NCI-H446 (cell line): ENCODE measurements at places on chromosomes 13 and 19.

- no peak for DNase-seq
These were observed 656 bp downstream of the PCCA start for GRCh38 chr13:100089465-100090032.

DNA sequence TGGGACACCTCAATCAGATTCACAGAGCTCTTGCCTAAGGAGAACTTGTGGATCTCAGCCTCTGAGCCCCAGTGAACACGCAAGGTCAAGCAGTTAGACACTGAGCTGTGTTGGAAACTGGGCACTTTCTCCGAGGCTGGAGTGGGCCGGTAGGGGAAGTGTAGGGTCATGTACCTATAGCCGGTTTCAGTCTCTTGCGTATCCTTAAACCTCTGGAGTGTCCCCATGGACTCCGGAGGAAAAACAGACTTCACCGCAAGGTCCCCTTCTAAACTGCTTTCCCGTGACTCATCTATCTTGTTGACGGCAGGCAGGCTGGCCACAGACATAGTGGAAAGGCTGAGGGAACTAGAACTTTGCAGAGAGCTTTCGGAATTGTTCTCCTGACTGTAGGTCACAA lies 11.3 kb downstream of the IQCN start:
- no peak for DNase-seq

- DNase-seq: no peak
These were observed 6.4 kb upstream of the PPP6R1 start for GRCh38 chr19:55265173-55265572.

- DNase-seq: no peak
These were observed 2.7 kb upstream of the ZFP82 start for GRCh38 chr19:36420961-36421748.

GRCh38 chr19:29966588-29967249 lies 24.7 kb downstream of the URI1 start:
- no peak for DNase-seq

DNA sequence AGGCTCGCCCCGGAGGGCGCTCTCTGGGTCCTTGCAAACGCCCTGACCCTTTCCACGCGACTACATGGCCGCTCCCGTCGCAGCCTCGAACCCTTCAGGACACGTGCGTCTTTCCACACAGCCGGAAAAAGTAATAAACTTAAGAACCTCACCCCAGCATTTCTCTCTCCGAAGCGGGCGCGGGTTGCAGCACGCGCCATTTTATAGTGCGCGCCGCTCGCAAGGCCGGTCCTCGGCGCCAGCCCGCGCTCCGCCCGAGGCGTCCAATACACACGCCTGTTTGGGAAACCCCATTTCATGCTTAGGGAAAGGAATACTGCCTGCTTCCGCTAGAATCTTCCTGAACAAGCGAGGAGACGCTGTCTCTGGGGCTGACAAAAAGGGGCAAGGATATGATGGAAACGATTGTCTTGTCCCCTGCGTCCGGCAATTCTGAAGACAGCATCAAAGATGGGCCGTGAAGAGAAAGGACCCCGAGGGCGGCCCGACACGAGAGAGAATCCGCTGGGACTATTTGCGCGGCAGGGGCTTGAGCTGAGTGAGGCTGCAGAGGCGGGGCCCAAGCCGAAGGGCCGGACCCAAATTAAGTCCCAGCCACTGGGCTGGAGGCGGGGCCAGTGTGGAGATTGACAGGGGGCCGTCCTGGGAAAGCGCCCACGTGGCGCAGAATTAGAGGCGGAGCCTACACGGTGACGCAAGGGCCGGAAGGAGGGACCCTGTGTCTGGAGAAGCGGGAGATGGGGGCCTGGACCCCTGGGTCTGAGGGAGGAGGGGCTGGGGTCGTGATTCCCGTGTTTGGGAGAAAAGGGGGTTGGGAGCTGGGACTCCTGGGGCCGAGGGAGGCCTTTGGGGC lies 14.4 kb downstream of the ACP4 start:
- DNase-seq: peak; percentile 99

DNA sequence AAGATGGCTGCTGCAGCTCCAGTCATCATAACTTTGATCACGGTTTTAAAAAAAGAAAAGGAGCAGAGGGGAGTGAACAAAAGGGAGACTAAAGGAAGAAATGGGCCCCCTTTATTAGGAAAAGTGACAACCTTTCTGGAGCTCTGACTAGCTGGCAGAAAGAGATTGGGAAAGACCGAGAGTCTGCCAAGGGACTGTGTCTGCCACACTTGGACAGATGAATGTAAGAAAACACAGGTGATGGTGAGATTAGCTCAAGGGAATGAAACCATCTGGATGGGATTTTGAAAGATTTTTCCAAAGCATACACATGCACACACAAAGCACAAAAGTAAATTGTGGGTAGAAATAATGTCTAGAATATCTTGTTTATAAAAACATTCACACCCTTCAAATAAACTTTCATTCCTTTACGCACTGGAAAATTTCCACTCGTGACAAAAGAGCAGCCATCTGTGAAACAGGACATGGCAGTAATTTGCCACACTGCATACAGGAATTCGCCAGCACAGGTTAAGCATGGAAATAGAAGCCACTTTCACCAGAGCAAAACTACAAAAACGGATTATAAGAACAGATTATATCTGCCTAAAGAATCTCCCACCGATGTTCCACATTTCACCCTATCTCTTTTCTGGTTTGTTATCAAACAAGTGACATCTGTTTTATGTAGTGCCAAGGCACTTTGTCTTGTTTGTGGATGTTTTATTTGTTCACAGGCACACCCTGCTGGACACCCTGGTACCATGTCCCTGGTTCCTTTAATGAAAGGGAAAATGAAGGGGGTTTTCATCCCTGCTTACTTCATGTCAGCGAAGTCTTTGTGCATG lies 819.5 kb downstream of the DIAPH3 start:
- no peak for DNase-seq

- DNase-seq: peak; percentile 63
These were observed at the start of gene USF2 for GRCh38 chr19:35268536-35269437. Gene USF2 (plus strand): TSS chr19:35268962. CDS start chr19:35269102, 140 bp downstream.

DNA sequence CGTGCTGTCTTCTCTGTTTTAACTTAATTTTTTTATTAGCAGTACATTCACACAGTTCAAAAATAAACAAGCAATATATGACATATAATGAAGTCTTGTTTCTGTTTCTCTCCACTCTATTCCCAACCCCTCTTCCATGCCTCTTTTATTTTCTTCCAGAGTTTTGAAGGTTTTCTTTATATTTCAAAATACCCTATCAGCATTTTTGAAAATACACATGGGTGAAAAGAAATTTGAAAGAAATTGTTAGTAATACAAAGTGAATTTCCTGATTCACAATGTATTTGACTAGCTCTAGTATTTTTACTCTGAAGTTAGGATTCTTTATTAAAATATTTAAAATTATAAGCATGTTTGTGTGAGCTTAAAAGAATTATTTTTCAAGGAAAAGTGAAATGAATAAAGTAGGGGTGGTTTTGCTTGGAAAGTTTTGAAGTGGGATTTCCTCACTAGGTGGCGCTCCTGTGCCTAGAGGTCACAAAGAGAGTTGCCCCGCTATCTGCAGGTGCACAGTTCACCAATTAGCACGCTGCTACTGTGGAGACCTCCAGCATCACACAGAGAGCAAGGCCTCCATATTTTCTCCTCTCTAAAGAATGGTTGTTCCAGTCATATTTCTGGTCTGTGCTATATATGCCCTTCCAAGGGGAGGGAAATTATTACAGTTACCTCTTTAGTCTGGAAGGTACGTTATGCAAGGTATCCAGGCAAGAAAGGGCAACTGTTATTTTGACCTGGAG lies 37.6 kb downstream of the SOX21 start:
- no peak for DNase-seq

DNA sequence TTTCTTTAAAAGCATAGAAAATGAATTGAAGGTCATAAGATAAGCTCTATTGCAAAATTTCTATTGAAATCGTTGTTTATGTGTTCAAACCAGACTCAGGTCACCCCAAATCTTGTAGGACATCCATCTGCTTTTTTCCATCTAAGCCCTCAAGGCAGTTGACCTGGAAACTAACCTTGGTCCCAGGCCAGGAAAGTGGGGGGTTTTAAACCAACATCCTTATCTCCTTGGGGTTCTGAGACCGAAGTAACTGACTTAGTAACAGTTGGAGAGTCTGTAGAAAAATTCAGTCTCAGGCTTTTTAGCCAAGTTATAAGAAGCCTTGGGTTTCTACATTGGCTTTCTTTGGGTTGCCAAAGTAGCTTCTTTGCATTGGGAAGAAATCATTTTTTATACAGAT lies 23.4 kb downstream of the ZNF507 start:
- DNase-seq: no peak

GRCh38 chr19:23075031-23075733 lies 41.6 kb upstream of the ZNF730 start:
- peak; percentile 13 for DNase-seq

GRCh38 chr19:7652061-7652641 lies 15.2 kb downstream of the STXBP2 start:
- DNase-seq: peak; percentile 81

GRCh38 chr19:30656520-30657100 lies 284.4 kb downstream of the ZNF536 start:
- DNase-seq: no peak

- peak; percentile 65 for DNase-seq
These were observed 74.7 kb downstream of the GADD45B start for GRCh38 chr19:2550431-2551171.

GRCh38 chr13:113029487-113030258 lies 60.7 kb downstream of the MCF2L start:
- no peak for DNase-seq

DNA sequence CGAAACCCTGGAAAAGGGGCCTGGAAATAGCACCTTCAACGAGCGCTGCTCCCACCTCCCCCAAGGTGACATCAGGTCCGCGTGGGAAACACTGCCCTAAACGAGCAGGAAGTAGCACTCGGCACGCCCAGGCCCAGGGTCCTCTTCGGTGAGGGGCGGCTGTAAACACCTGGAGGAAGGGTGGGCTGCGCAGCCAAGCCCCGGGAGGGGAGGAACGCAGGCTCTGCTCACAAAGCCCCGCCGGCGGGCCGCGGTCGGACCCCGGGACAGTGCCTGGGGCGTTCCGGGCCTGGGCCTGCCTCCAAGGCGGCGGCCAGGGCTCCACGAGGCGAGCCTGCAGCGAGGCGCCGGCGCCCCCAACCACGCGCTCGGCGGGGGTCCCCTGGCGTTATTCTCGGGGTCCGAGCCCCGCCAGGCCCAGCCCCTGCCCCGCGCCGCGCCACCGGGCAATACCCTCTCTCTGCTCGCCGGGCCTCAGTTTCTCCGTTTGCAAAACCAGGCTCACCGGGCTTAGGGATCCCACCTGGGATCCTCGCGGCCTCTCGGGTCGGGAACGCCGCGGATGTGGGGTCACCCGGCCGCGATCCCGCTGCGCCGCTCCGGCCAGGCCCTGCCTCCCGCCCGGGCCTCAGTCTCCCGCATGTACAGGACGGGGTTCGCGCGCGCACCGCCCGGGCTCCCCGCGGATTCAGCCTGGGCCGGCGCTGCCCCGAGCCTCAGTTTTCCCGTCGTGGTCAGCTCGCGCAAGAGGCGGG lies 630 bp downstream of the RNF126 start:
- DNase-seq: peak; percentile 33

- DNase-seq: no peak
These were observed 6.7 kb upstream of the LRCH1 start for GRCh38 chr13:46546084-46546768.

DNA sequence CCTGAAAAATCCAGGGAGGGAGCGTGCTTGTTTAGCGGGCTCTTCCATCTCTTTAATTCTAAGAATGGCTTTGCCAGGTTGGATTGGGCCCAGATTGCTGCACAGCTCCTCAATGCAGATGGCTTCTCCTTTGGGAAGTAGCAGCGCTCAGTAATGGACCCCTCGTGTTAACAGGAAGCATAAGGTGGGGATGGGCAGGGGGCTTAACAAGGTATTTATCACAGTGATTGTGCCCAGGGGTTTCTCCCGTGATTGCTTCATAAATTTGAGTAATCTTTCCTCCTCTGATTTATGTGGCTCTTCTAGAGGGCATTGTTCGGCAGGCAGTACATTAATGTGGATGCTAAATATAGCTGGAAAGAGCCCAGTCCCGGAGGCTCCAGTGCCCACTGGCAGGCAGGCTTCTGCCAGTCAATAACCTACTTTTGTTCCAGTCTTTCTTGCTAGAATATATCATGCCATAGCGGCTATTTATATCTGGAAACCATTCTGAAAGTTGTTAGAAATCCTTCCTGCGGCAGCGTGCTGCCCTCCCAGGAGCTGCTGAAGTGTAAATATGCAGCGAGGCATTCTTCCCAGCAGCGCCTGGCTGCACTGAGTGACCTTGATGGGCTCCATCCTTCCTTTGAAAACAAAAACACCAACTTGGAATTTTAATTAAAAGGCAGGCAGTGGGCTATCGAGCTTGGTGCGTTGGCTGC lies 65.0 kb downstream of the FGF9 start:
- no peak for DNase-seq

GRCh38 chr13:23679220-23679619 lies 109.0 kb downstream of the TNFRSF19 start:
- no peak for DNase-seq

DNA sequence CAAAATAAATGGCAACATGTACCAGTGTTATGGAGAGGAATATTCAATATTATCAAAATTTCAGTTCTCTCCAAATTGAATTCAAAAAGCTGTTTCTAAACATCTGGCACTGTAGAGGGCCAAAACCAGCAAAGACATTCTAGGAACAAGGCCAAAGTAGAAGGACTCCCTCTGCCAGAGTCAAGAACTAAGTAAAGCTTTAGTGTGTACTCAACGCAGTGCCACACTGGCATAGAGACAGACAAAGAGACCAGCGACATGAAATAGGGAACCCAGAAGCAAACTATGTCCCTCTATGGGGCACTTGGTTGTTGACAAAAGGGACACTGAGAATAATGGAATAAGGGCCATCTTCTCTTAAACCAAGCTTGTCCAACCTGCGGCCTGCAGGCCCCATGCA lies 15.6 kb downstream of the SCGB2B2 start:
- peak; percentile 14 for DNase-seq

- DNase-seq: no peak
These were observed 28.0 kb upstream of the KBTBD7 start for GRCh38 chr13:41222259-41222852.

GRCh38 chr19:46406976-46407375 lies 6.4 kb downstream of the CCDC8 start:
- DNase-seq: no peak

GRCh38 chr13:26515721-26516120 lies 41.8 kb upstream of the WASF3 start:
- DNase-seq: no peak

DNA sequence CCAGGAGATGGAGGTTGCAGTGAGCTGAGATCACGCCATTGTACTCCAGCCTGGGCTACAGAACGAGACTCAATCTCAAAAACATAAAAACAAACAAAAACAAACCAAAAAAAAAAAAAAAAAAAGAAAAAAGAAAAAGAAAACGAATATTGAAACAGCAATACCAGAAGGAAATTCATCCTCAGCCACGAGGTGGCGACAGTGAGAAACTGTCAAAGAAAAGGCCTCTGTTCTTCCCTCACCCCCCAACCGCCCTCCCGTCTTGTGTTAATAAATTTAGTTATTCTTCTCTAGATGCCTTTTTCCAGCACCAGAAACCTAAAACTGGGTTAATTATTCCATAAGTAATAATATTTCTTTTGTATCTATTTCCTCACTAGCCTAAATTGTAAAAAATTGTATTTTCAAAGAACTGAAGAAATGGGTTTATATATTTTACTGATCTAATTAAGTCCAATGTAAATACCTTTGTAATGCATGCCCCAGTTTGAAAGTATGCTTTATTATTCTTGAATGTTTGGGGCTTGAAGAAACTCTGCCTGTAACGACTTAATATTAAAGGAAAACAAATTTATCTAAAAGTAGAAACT lies 38.6 kb downstream of the LIG4 start:
- DNase-seq: peak; percentile 0
